ENCODE measurements at places on chromosomes 3 and 15.

GRCh38 chr15:39407116-39407515 is 173.8 kb upstream of the THBS1 start:
- no peak for DNase-seq

- DNase-seq, result no peak
Observed at GRCh38 chr15:57586661-57587424, 4.9 kb upstream of the MYZAP start.

GRCh38 chr3:75192146-75192616 is 471.9 kb upstream of the FRG2C start:
- peak; percentile 2 for DNase-seq

GRCh38 chr15:31086344-31086743 is 15.2 kb downstream of the TRPM1 start:
- DNase-seq, result no peak

GRCh38 chr3:87855616-87856015 is 203.2 kb downstream of the CGGBP1 start:
- no peak for DNase-seq

GRCh38 chr3:35500641-35501350 is 138.5 kb upstream of the ARPP21 start:
- no peak for DNase-seq

DNA sequence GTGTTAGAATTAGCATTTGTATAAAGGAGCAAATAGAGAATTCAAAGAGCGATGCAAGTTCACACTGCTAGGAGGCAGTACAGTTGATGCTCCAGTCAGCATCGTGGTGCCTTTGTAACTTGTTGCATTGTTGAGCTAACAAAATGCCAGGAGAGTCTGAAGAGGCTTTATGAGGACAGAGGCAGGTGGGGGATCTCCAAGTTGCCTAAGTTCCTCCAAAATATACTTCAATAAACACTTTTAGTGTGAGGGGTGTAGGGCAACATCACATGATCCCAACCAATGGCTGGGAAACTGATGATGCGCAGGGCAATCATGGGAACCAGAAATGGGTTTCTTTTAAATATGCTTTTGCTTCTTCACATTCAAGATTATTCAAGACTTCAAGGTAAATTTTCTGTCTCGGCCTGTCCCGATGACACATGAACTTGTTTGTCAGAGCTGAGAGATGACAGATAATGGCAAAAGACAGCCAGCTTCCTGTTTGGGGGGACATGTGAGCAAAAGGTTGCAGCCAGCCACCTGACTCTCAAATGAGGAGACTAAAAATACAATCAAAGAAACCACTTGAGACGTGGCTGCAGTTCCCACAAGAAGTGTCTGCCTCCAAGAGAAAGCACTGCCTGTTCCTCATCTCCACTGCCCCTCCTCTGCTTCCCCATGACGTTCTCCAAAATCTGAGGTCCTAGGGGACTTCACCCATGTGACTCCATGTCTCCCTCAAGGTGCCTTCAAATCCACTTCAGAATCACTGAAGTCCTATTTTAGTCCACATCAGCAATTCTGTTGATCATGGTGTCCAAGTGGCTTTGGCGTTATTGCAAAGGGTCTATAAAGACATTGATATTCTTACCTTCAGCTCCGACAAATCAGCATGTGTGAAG is 39.3 kb downstream of the KLHL6 start:
- DNase-seq, result peak; percentile 17

DNA sequence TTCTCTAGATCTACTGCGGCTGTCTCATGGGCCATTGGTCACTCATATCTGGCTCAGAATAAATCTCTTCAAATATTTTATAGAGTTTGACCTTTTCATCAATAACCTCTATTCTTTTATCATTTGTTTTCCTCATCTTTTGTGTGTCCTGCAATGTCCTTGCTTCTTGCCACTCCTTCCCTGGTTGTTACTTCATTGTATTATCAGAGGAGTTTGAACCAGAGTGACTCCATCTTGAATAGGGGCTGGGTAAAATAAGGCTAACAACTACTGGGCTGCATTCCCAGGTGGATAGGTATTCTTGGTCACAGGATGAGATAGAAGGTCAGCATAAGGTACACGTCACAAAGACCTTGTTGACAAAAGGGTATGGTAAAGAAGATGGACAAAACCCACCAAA is 9.9 kb upstream of the LPCAT4 start:
- no peak for DNase-seq

- DNase-seq, result peak; percentile 2
Observed at GRCh38 chr3:109336291-109336861, 970 bp downstream of the DPPA4 start.

DNA sequence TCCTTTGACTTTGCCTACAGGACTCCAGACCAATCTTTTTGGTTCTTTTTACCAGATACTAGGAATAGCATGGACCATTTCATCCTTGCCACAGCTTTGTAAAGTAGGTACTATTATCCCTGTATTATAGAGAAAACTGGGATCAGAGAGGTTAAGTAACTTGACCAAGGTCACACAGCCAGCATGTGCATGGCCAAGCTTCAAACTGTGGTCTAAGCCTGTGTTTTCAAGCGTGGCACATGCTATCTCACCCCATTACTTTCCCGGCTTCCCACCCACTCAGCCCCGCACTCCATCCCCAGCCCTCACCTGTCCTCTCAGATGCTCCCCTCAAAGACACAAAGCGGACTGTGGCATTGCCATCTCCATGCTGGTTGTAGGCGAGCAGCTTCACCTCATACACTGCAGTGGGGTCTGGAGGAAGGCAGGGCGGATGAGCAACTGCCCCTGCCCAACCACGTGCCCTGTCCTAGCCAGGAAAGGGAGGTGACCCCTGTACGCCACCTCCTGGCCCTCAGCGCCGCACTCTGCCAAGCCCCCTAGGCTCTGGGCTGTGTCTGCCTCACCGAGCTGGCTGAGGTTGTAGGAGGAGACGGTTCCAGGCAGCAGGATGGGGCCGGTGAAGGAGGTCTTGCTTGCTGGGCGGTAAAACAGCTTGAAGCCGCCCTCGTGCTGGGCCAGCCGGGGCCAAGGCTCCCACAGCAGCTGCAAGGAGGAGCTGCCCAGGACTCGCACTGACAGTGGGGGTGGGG is 25.7 kb downstream of the RNU5B-1 start:
- no peak for DNase-seq

GRCh38 chr3:157752554-157752953 is 249.3 kb upstream of the VEPH1 start:
- DNase-seq, result no peak

DNA sequence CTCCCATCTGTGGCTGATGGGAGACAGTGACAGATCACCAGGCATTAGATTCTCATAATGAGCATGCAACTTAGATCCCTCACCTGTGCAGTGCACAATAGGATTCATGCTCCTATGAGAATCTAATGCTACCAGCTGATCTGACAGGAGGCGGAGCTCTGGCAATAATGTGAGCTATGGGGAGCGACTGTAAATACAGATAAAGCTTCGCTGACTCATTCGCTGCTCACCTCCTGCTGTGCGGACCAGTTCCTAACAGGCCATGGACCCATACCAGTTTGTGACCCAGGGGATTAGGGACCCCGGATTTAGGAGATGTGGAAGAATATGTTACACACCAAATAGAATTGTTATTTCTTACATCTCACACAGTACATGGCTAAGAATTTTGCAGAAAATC is 6.7 kb downstream of the ARGFX start:
- DNase-seq, result no peak

DNA sequence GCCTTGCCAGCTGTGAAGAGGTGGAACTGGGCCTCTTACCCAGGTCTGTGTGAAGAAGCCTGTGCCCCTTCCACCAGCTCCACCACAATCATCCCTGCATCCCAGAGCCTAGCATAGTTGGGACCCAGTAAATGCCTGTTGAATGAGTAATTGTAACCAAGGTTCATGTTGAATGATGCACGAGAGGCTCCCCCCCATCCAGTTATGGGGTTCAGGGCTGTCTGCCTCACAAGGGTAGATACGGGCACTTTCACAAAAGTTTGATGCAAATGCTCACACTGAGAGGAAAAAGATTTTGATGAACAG is 29.5 kb upstream of the TSEN2 start:
- no peak for DNase-seq

DNA sequence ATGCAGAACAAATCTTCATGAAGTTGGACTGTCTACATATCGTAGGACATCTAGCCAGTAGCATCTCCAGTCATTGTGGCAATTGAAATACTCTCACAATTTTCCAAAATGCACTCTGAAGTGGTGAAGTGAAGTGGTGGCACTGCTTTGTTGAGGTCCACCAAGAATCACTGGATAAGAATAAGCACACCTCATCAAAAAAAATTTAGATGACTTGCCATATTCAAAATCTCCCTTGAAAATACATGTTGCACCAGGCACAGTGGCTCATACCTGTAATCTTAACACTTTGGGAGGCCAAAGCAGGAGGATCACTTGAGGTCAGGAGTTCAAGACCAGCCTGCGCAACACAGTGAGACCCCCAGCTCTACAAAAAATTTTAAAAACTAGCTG is 12.9 kb downstream of the HACD2 start:
- DNase-seq, result no peak

- DNase-seq, result no peak
Observed at GRCh38 chr15:67148196-67148701, 82.8 kb downstream of the SMAD3 start.

DNA sequence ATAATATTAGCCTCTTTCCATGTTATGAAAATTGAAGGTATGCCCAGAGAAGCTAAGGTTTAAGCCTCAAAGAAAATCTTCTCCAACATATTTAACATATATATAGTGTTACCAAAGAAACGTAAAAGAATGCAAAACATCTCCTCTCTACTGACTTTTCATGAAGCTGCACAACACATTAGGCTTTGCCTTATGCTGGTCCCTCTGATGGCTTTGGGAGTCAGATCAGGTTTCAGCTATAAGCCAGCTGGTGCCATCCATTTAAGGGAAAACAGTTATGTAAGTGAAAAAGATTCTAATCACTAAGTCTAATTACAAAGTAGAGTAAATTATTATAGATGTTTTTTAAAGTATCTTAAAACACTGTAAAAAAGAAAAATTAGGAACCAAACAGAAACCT is 410.5 kb downstream of the LSAMP start:
- no peak for DNase-seq

GRCh38 chr3:129263161-129263910 is 13.9 kb downstream of the COPG1 start:
- DNase-seq, result no peak

- DNase-seq, result peak; percentile 60
Observed at GRCh38 chr15:73240866-73241499, 127.8 kb downstream of the HCN4 start.

GRCh38 chr15:71734709-71735384 is 75.5 kb upstream of the NR2E3 start:
- DNase-seq, result no peak

DNA sequence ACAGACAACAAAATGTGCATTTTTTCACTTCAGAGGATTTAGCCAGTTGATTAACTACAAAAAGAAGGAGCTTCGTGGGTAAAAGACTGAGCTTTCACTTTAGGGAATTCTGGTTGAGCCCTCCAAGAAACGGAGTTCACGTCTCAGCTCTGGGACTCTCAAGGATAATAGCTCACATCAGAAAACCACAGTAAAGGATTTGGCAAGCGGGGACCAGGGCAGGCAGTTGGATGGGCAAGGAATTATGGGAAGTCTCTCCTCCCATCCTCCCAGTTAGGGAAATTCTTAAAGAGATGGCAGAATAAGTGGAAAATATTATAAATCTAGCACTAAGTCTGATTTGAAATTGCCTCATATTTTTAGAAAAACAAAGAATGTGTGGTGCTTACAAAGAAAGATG is 188.3 kb upstream of the EOMES start:
- DNase-seq, result no peak

- DNase-seq, result no peak
Observed at GRCh38 chr15:76584868-76585575, 248.4 kb downstream of the ISL2 start.

GRCh38 chr15:98787936-98788757 is 139.8 kb downstream of the IGF1R start:
- no peak for DNase-seq

DNA sequence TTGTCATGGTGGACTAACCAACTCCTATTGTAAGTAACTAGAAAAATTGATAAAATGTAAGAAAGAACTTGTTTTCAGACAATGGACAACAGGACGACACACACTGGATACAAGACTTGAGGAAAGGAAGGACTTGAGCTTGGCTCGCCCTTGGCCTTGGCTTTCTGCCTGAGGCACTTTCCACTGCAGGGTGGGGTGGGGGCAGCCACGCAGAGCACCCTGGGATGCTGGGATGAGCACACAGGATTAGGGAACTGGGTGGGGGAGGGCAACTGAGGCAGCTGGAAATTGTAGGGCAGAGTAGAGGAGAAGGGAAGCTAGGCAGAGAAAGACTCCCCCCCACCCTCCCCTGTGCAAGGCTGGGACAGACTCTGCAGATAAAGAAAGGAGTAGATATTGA is 25.5 kb upstream of the HHATL start:
- no peak for DNase-seq

DNA sequence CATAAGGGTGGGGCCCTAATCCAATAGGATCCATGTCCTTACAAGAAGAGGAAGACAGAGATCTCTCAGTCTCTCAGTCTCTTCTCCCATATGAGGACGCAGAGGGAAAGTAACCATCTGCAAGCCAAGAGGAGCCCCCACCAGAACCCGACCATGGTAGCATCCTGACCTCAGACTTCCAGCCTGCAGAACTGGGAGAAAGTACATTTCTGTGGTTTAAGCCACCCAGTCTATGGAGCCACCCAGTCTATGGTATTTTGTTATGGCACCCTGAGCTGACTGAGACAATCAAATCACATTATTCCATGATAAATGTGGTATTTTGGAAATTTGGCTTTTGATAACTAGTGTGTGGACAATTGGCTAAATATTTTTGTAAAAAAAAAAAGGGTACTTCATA is 101.5 kb upstream of the TMC3 start:
- no peak for DNase-seq

All from stimulated activated CD8-positive, alpha-beta memory T cell treated with anti-CD3 and anti-CD28 coated beads, Interleukin-4, amount 100 ng/mL, for 24 hours (primary cell).